ENCODE measurements at places on chromosomes 7 and 10. TPM values are rescaled to one million over a fixed set of nuclear protein-coding genes. Genes with fewer than 3 reads are reported as not detected.

- DNase-seq, result peak; percentile 64
These were observed 9.5 kb upstream of the LBX1 start for GRCh38 chr10:101238732-101239105.

- no peak for DNase-seq
These were observed 3.6 kb downstream of the VWC2 start for GRCh38 chr7:49776994-49777393.

OGDHL gene
- 35.4 TPM for total RNA-seq

GRCh38 chr7:156504687-156505545, 135.7 kb upstream of the RNF32 start:
- no peak for DNase-seq

HNRNPH3 gene
- total RNA-seq, result 34.8 TPM

WNT2 gene
- total RNA-seq, result 313 TPM

SUN3 gene
- not detected for total RNA-seq

MAT1A gene
- total RNA-seq, result 5.1 TPM

GRCh38 chr10:59106441-59106840, 70.0 kb upstream of the PHYHIPL start:
- no peak for DNase-seq

KLLN gene
- 1.8 TPM for total RNA-seq

IFIT1B gene
- not detected for total RNA-seq

PPP1R17 gene
- not detected for total RNA-seq

STEAP1B gene
- total RNA-seq, result not detected

SPDYE11 gene
- not detected for total RNA-seq

Data from cardiac muscle cell (in vitro differentiated cells and primary cell).